Hematopoietic multipotent progenitor cell (in vitro differentiated cells): ENCODE measurements at places on chromosomes 7 and 10. TPM values are rescaled to one million over a fixed set of nuclear protein-coding genes. Genes with fewer than 3 reads are reported as not detected.

GRCh38 chr7:19715499-19715898, 6.7 kb upstream of the POLR1F start:
- DNase-seq, result no peak

GRCh38 chr10:46270086-46270811, 16.5 kb upstream of the ANTXRL start:
- no peak for DNase-seq

DNA sequence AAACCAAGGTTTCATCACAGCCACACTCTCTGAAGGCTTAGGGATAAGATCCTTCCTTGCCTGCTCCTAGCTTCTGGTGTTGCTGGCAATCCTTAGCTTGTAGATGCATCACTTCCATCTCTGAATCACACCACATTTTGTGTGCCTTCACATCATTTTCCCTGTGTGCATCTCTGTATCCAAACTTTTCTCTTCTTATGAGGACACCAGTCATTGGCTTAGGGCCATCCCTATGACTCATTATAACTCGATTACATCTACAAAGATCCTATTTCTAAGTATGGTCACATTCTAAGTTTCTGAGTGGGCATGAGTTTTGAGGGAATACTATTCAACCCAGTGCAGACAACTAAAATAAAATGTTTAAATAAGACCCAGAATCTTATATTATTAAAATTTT, 121.7 kb downstream of the C7orf25 start:
- no peak for DNase-seq

SBDS gene
- 23.4 TPM for total RNA-seq

SLC16A9 gene
- 0.81 TPM for total RNA-seq

PRTFDC1 gene
- 3.5 TPM for total RNA-seq

GRCh38 chr10:99325281-99325680, 3.9 kb upstream of the CNNM1 start:
- no peak for DNase-seq

DNA sequence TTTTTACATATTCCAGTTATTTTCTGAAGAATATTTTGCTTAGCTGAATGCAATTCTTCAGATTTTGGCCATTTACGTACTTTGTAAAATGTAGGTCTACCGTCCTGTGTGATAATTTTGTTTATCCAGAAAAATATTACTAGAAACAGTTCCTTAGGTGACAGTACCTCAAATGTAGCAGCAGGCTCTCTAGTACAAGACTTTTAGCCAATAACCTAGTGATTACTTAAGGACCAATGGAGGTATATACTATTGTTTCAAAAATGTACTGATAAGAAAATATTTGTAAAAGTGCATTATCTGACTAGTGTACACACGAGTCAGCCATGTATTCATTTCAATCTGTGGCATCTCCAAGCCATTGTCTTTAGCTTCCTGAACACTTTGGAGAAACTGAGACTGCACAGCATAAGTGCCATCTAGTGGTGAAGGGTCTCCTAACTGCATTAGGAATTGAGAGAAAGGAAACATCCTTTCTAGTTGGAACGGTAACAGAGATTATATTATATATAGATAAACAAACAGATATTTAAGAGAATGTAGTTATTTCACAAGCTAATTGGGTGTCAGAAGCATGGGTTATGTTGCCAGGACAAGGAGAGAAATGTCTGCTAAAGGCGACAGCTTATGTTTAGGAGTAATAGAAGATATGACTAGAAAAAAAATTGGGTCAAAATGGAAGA, 23.7 kb downstream of the RTKN2 start:
- peak; percentile 28 for DNase-seq

DNA sequence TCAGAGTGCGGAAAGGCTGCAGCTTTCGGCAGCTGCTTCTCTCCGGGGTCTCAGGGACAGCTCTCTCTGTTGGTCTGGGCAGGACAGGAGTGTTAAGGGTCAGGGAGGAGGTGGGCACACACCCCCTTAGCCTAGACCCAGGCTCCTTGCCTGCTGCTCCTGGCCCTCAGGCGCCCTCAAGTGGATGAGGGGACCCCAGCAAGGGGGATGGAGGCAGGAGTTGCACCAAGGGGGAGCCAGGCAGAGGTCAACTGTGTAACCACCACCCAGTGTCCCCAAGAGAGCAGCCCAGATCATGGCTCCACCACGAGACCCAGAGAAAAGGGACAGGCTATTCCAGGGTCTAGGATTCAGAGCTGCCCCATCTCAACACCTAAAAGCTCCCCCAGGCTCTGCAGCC, 26.9 kb downstream of the SPOCK2 start:
- no peak for DNase-seq

DNA sequence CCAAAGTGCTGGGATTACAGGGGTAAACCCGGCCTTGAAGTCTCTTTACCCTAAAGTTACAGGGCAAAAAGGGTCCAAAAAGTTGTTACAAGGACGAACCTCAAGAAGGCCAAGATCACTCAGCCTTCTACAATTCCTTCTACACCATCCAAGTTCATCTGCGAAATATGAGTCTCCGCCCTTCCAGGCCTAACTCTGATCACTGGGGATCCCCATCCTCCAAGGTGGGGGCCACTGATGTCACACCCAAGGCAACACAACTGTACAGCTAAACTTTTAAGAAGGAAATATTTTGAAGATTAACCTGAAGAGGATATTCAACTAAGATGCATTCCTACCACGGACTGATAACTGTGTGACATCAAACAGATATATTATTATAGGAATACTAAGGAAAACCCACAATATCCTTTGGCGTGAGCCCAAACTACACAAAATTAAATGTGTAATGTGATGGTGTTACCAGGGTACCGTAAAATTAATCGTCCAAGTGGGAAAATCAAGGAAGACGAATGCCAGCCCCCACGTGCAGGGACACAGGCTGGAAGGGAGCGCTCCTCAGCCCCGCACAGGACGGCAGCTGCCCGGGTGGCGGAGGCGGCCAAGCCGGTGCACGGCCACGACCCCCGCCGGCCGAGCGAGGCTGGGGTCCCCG, 1.0 kb downstream of the PAXIP1 start:
- peak; percentile 7 for DNase-seq

WEE2 gene
- total RNA-seq, result not detected

GRCh38 chr10:86595496-86595895, 58.9 kb upstream of the OPN4 start:
- no peak for DNase-seq

SPDYE9 gene
- total RNA-seq, result not detected

- DNase-seq, result no peak
Observed at GRCh38 chr10:104778371-104778770, 137.3 kb downstream of the SORCS3 start.

DNA sequence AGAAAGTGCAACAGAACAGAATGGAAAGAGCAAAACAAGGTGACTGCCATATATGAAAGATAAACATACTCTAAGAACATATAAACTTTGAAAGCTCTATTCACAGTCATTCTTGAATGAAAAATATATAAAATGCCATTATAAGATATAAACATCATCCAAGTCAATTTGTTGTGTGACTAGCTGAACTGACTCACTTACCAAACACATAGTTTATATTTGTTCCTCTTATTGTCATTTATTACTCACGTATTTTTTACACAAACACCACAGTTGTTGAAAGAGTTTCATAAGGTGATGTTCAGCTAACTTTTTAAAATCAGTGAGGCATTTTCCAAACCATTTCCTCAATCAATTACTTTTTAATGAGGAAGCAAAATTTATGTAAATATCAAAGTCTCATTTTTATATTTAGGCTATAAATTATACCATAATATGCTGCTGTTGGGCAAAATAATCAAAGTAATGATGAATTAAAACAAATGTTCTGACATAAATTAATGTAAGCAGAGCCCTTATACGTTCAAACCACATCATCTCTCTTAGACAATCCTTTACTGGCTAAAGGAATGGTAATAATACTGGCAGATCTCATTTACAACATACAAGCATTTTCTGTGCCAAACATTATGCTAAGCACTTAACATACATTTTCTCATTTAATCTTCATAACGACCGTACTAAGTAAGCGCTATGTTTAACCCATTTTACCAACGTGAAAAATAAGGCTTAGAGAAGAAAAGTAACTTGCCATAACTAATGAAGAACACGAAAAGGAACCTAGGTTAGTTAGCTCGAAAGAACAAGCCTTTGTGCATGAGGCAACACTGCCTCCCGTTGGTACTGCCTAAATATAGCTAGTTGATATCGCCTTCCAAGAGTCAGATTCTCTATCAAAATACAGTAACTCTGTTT, 7.3 kb downstream of the LRRN3 start:
- DNase-seq, result peak; percentile 42

DNA sequence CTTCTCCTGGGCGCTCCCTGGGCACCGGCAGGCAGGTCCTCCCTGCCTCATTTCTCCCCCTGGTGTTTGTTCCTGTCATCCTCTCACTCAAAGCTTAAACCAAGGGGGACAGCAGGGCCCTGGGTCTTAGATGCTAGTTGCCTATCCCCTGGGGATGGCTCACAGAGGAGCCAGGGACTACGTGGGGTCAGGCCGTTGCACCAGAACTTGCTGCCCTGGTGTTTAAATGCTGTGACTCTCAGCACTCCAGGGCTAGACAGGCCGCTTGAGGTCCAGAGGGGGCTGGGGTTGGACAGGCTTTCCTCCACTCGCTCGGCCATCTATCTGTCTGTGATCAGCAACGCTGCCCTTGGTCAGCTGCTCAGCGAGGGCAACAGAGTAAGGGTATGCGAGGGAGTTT, 340.3 kb downstream of the CXCL12 start:
- DNase-seq, result no peak

DDC gene
- total RNA-seq, result not detected

- DNase-seq, result peak; percentile 76
Observed at GRCh38 chr10:75187961-75188426, 22.6 kb upstream of the VDAC2 start.

ARHGEF35 gene
- 0.54 TPM for total RNA-seq

RNF32 gene
- 0.27 TPM for total RNA-seq

DNA sequence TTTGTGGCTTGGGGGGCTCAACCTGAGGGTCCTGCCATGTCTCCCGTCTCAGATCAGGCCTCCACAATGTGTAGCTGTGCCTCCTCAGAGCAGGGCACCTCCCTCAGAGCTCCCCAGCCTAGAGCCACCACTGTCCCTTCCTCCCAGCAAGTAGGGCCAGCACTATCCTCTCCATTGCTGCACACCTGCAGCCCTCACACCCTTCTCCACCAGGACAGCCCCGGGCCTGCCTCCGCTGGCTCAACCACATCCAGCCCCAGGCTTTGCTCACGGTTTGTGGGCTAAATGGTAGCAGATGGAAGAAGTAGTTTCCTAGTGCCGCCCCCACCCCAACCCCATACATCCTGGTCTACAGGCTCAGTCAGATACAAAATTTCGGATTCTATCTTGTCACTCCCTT, 10.1 kb downstream of the NFKB2 start:
- no peak for DNase-seq

CHAT gene
- not detected for total RNA-seq

C10orf67 gene
- not detected for total RNA-seq

DNA sequence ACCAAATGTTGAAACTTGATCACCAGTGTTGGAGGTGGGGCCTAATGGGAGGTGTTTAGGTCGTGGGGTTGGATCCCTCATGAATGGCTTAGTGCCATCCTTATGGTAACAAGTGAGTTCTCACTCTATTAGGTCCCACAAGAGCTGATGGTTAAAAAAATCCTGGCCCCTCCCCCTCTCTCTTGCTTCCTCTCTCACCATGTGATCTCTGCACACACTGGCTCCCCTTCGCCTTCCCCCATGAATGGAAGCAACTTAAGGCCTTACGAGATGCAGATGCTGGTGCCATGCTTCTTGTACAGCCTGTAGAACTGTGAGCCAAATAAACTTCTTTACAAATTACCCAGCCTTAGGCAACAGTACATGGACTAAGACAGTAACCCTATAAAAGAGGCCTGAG, 62.7 kb downstream of the PPP1R3C start:
- DNase-seq, result no peak

DNA sequence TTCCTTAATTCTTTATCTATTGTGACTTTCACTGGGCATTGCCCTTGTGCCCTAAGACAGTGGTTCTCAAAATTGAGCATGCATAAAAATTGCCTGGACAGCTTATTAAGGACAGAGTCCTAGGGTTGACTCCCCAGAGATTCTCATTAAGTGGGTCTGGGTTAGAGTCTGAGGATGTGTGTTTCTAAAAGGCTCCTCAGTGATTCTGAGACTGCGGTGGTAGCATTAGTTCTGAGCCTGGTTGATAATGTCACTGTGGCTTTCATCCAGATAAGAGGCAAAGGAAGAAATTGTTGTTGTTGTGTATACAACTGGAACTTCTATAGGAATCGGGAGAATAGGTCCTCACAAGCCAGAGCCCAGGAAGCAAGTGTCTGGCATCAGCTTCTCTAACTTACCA, 1.3 kb downstream of the IFIT2 start:
- no peak for DNase-seq

RAMP3 gene
- total RNA-seq, result under 0.01 TPM

DNA sequence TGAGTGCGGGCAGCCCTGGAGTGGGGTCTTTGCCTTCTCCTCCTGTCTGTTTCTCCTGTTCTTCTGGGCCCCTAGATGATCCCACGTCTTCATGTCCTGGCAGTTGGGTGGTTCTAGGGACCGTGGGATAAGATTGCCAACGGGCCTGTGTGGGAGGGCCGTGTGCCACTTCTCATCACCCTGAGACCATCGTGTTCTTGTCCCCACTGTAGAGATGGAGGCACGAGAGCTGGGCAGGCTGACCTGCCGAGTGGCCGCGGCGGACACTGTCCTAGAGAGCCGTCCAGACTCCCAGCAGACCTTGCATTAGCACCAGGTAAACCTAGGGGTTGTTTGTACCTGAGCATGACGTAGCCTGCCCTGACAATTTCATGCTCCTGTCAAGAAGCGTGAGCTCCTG, 18.5 kb upstream of the UBE3C start:
- no peak for DNase-seq

GRCh38 chr7:155462163-155462735, 4.3 kb downstream of the EN2 start:
- no peak for DNase-seq

DNA sequence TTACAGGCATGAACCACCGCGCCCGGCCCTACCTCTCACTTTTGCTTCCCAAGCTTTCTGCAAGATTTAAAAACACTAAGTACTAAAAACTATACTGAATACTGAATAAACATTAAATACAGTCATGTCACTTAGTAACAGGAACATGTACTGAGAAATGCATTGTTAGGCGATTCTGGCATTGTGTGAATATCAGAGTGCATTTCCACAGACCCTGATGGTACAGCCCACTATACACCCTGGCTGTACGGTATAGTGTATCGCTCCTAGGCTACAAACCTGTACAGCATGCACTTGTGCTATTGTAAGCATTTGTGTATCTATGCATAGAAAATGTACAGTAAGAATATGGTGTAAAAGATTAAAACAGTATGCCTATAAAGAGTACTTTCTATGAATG, 29.1 kb downstream of the PDIA4 start:
- DNase-seq, result no peak

DNA sequence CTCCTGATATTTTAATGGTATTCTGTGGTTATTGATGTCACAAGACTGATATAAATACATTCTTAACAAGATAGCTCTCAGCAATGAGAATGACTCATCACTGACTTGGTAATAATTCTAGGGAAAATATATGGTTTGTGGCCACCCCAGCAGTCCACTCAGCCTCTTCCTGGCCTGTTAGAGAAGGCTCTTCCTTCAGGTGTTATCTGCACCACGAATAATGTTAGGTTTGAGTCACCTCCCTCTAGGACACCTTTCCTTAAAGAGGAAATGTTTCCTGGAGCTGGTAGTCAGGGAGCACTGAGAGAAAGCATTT, 163.3 kb downstream of the SVIL start:
- no peak for DNase-seq

DOCK4 gene
- total RNA-seq, result 2.4 TPM

SPDYE6 gene
- not detected for total RNA-seq
